ENCODE measurements at places on chromosomes 7 and 10. TPM values are rescaled to one million over a fixed set of nuclear protein-coding genes. Genes with fewer than 3 reads are reported as not detected.

Gene SLC29A4
- total RNA-seq = 0.90 TPM

Gene DYNC1I1
- 0.54 TPM for total RNA-seq

Gene UBN2
- 8.0 TPM for total RNA-seq

Gene DYDC2
- total RNA-seq = not detected

Gene LRMDA
- 3.6 TPM for total RNA-seq

Gene ARL5B
- total RNA-seq = 18.0 TPM
